ENCODE measurements at places on chromosomes 5 and 9.

DNA sequence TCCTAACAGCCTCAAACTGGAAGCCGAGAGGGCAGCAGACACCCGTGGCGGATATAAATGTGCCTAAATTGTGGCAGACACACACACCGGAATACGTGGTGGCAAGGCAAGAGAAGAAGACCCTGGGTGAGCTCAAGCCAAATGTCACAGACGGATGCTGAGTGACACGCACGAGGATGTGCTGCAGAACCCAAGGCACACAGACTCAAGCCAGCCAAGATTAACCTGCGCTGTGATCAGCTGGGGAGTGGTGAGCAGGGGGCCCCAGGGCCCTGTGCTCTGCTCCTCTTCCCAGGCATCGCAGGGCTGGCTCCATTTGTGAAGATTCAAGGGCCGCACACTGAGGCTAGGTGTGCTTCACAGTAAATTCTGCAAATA lies 16.4 kb downstream of the SEMA4D start:
- DNase-seq, result no peak

- no peak for DNase-seq
Observed at GRCh38 chr5:58803056-58803455, 220.2 kb downstream of the RAB3C start.

DNA sequence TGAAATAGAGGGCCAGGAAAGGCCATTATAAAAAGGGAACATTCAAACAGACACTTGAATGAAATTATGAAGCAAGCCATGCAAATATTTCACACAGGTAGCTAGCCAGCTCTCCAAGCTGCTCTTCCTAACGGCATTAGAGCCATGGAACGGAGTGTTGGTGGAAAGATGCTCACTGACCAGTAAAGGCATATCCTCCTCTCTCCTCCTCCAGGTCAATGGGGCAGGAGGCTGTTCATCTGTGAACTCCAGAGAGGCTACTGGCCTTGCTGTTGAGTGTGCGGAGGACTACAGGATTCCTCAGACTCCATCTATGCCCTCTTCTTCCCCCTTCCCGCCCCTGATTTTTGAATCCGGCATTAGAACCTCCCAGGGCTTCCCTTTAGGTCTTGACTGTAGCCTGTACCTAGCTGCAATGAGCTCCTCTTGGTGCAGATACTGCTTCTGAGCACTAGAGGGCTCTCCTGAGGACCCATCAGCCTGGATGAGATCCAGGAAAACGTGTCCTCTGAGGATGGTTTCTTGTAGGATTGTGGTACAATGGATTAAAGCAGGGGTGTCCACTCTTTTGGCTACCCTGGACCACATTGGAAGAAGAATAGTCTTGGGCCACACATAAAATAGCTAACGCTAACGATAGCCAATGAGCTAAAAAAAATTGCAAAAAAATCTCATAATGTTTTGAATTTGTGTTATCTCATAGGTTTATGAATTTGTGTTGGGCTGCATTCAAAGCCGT lies 162.2 kb downstream of the SREK1 start:
- peak; percentile 54 for DNase-seq

GRCh38 chr5:142970440-142971030 lies 200.4 kb downstream of the ARHGAP26 start:
- DNase-seq, result no peak

- DNase-seq, result no peak
Observed at GRCh38 chr5:14676320-14676719, 11.8 kb downstream of the OTULIN start.

- DNase-seq, result no peak
Observed at GRCh38 chr5:56358703-56359681, 125.9 kb upstream of the ANKRD55 start.

- DNase-seq, result no peak
Observed at GRCh38 chr5:167851416-167851815, 440.0 kb upstream of the WWC1 start.

GRCh38 chr5:59517926-59518585 lies 375.5 kb downstream of the PDE4D start:
- DNase-seq, result peak; percentile 81

DNA sequence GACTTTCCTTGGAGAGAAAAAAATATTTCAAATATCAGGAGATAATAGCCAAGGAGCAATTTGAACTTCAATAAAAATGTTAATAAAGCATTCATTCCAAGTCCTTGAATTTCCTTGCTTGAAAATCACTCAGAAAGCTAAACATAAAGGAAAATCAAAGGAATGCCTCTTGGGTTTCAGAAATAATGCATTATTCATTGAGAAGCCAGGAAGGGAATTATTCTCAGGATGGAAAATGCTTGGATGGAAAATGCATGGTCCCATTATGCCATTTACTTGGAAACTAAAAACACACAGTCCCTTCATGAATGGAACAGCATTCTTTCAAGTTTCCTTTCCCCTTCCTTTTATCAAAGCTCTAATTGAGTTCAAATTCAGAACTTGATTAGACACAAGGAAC lies 160.9 kb downstream of the LPAR1 start:
- DNase-seq, result no peak

DNA sequence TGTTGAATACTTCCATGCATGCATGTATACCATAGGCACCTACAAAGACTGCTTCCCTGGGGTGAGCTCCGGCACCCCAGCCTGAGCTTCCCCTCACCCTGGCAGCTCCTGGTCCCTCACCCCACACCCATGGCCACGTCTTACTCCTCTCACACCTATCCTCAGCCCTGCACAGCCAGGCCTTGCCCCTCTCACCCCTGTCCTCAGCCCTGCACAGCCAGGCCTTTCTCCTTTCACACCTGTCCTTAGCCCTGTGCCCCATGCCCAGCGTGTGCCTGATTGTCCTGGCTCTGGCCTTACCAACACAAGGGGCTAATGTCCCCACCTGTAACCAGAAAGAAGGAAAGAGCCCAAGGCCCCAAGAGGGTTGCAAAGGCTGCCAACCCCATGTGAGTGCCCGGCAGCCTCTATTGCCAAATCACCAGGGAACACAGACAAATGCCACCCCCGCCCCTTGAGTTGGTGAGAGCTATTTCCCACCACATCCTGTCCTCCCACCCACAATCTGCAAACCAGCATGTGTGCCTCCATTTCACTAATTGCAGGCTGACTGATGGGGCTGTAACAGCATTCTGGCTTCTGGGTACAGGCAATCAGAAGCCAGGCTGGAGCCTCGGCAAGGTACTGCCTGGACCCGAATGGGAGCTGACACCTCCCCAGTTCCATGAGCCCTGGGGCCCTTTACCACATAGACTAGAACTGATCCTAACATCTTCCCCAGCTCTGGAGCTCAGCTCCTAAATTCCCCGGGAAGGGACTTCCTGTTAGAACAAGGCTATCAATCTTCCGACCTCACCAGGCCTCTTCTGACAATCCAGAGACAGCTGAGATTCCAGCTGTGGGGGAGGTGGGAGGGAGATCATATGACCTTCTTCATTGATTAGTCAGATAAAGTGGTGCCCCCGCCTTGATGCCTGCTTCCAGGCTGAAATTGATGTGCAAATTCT lies 78.2 kb downstream of the FAM114A2 start:
- DNase-seq, result no peak

DNA sequence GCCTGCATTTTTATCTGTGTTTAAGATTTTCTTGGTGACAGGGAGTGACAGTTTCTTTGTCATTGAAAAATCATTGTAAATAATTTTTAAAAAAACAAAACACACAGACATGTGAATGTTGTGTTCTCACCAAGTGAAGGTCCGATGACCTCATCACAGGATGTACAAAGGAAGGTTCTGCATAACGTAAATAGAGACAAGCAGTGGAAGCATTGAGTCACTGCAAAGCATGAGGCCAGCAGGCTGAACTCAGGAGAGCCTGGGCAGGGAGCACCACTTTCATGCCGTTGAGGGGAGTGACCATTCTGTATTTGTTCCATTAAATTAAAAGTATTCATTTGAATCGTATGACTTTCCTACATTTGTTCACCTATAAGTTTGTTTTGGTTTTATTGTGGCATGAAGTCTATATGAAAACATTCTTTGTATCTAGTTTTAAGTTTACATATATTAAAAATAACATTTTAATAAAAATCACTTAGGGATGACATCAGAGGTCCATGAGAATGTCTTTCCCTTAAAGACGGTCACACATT lies 70.4 kb upstream of the TLE1 start:
- DNase-seq, result peak; percentile 51

GRCh38 chr9:126631254-126631653 lies 17.5 kb downstream of the LMX1B start:
- no peak for DNase-seq

GRCh38 chr9:75238311-75238976 lies 150.1 kb downstream of the OSTF1 start:
- DNase-seq, result peak; percentile 45

DNA sequence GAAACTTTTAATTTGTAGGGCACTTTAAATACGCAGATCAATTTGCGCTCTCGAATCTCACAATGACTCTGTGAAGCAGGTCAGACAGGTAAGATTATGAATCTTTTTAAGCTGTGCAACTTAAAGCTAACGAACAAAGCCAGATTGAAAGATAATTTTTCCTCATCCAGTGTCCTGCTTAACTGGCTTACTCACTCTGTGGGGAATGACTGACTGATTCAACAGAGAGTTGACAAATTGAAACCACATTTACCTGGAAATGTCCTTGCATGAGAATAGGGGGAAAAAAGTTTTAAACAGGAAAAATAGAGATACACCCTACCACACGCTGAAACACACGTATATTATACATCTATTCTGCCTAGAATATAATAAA lies 187.9 kb downstream of the MAN2A1 start:
- DNase-seq, result peak; percentile 77

GRCh38 chr9:120715389-120715924 lies 1.2 kb upstream of the MEGF9 start:
- DNase-seq, result no peak

GRCh38 chr5:73179730-73180129 lies 6.7 kb downstream of the TMEM174 start:
- no peak for DNase-seq

Measured in Panc1 (cell line).